Fibroblast of skin of abdomen (primary cell): ENCODE measurements at places on chromosomes 13 and 19.

GRCh38 chr19:37505958-37506386, 767 bp upstream of the ZNF793 start:
- no peak for DNase-seq

GRCh38 chr19:38769635-38770211, 3.6 kb downstream of the LGALS7 start:
- peak; percentile 65 for DNase-seq

GRCh38 chr19:6540918-6541689, 10.3 kb downstream of the TNFSF9 start:
- no peak for DNase-seq

DNA sequence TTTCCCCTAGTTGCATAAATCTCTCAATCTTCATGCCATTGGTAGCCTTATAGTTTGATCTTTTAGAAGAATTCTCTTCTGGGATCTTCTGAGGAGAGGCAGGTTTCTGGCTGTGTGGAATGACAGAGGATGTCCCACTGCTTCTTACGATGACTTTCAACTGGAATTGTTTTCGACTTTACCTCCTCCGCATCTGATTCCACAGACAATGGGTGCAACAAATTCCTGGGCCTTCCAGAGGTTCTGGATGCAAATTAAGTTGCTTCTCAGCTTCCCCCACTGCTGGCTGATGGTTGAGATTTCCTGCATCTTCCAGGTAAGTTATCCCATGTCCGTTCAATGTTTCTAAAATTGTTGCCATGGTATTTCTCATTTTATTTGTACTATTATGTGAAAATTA, 142.3 kb upstream of the TSC22D1 start:
- DNase-seq: no peak

DNA sequence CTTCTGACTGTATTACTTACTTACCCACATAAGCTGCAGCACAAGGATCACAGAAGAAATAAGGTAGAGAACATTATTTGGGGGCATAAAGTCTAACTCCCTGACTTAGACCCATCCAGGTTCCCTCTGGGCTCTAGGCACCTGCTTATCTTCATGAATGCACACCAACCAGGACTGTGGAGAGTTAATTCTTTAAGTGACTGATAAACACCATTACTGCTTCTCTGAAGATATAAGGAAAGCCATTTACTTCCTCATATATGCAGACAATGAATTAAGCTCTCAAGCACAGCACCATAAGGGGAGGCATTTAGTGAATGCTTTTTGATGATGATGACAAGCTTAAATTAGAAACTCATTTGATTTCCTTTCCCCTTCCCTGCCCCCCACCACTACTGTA, 22.5 kb downstream of the OBI1 start:
- DNase-seq: no peak

- no peak for DNase-seq
These were observed 476.5 kb downstream of the MYO16 start for GRCh38 chr13:109105899-109106298.

- DNase-seq: no peak
These were observed 4.3 kb upstream of the TMEM255B start for GRCh38 chr13:113754691-113755090.

- no peak for DNase-seq
These were observed 11.3 kb downstream of the SHANK1 start for GRCh38 chr19:50708179-50708879.

- DNase-seq: no peak
These were observed 184.2 kb downstream of the EFNB2 start for GRCh38 chr13:106351251-106351650.

DNA sequence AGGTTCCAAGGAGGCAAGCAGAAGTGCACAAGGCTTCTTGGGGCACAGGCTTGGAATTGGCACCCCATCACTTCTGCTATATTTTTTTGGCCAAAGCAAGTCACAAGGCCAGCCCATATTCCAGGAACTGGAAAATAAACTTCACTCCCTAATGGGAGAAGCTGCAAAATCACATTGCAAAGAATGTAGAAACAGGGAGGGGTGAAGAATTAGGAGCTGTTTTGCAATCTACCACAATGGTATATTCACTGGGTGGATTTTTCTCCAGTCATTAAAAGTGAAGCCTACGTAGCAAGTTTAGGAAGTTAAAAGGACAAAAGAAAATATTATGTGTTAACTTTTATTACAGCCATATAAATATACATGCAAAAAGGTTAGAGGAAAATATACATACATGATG, 464.8 kb downstream of the COG6 start:
- peak; percentile 22 for DNase-seq

- DNase-seq: no peak
These were observed 2.5 kb downstream of the MAP1S start for GRCh38 chr19:17721821-17722220.

DNA sequence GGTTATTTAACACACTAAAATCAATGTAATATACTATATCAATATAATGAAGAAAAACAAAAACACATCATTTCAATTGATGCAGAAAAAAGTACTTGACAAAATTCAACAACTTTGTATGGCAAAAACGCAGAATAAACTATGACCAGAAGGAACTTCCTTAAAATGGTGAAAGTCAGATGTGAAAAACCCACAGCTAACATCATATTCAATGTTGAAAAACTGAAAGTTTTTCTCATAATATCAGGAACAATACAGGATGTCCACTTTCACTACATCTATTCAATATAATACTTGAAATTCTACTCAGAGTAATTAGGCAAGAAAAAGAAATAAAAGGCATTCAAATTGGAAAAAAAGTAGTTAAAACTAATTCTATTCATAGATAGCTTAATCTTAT, 50.3 kb downstream of the SPRY2 start:
- DNase-seq: no peak

DNA sequence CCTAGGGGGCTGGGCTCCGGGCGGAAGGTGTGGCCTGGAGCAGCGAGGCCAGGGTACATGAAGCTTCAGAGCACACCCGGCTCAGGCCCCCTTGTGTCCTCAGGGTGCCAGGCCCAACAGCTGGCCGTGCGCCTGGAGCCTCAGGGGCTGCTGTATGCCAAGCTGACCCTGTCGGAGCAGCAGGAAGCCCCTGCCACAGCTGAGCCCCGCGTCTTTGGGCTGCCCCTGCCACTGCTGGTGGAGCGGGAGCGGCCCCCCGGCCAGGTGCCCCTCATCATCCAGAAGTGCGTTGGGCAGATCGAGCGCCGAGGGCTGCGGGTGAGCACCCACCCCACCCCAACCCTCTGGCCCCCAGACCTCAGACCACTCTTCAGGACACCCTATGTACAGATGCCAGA, 3.2 kb downstream of the SYDE1 start:
- no peak for DNase-seq

- DNase-seq: no peak
These were observed 518.6 kb downstream of the SLITRK5 start for GRCh38 chr13:88189728-88190127.

DNA sequence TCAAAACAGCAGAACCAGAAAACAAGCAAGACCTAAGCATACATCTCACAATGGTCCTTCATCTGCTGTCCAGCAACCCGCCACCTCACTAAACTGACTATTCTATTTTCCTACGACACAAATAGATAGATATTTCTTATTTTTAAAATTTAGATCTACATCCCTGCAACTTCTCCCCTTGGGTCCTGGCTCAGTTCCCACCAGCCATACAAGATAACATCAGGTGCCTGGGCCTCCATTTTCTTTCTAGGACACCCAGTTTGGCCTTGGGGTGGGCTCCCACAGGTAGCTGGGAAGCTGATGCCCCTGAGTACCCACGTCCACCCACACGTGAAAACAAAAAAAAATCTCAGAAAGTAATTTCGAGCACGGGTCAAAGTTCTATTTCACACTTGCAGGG, 47.6 kb downstream of the TGDS start:
- DNase-seq: no peak

DNA sequence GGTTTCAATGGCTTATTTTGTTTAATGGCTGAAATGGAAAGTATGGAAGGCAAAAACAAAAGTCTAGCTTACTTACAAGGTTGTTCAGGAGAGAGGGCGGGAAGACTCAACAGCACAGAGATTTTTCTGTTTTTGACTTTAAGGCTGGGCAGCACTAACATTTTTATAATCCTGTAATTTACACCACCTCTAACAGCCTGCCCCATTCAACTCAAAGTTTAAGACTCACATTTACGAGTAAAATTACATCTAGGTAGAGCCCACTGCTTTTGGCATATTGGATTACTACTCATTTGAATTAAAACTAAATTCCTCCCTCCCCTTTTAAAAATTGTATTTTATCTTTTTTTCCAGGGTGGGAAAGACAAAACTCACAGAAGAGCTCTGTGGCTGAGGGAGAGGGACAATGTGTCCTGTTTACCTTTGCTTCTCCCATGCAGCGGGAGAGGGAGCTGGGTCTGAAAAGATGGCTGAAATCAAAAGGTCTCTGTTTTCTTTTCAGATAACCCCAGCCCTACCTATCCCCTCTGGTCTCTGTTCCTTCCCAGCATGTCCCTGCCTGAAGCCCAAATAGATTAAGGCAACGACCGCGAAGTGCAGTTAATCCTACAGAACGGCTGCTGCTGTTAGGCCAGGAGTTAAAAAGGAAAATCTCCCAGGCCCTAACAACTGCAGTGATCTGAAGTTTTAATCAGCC, 6.6 kb downstream of the EFNB2 start:
- no peak for DNase-seq

- DNase-seq: no peak
These were observed 10.8 kb upstream of the RNF113B start for GRCh38 chr13:98187965-98188261.
